Caudate nucleus (tissue), 63 donors: ENCODE measurements at places on chromosomes 5 and 9.

- DNase-seq, result no peak
Measured at GRCh38 chr5:148585988-148586387, 68.3 kb downstream of the HTR4 start.

DNA sequence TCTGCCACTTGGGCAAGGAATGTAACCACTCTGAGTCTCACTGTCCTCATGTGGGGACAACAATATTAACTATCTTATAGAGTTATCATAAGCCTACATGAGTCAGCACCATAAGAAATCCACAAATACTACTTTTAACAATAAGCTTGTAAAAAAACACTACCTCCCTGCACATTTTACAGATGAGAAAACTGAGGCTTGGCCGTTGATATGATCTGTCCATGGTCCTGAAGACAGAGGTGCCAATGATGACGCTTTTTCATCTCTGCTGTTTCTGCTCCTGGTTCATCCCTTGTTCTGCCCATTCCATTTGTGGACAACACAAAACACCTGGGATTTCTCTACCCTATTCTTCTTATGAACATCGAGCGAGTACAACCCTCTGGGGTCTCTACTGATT, 23.4 kb upstream of the STRBP start:
- no peak for DNase-seq

DNA sequence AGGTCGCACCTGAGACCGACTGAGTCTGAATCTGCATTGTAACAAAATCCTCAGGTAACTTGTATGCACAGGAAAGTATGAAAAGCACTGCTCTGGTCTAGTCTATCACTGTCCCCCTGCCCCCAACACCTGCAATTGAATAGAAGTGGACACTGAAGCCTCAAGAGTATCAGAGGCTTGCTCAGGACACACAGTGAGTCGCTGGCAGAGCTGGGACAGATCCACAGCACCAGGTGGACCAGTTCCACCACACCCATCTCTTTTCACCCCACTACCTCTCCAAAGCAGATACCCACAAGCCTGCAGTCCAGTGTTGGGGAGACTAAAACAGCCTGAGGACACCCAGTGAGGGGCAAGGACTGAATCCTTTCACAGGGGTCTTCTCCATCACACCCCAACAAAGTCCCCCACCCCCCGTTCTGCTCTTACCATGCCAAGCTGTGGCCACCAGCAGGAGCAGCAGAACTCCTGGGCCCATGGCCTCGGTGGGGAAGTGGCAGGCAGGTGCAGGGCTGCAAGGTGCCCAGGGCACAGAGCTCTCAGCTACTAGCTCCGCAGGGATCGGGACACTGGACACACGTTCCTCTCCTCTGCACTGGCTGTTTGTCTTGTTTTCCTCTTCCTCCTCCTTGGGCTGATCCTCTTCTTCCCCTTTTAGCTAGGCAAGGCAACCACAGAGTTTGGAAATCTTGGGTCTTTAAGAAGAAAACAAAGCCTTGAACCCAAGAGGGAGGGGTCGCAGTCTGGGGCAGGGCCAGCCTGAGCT, at the start of gene CSF1R:
Gene CSF1R (minus strand): TSS at position 605 of the 766 bp plus-strand sequence. CDS start 127 bp downstream, at position 478.
- no peak for DNase-seq

DNA sequence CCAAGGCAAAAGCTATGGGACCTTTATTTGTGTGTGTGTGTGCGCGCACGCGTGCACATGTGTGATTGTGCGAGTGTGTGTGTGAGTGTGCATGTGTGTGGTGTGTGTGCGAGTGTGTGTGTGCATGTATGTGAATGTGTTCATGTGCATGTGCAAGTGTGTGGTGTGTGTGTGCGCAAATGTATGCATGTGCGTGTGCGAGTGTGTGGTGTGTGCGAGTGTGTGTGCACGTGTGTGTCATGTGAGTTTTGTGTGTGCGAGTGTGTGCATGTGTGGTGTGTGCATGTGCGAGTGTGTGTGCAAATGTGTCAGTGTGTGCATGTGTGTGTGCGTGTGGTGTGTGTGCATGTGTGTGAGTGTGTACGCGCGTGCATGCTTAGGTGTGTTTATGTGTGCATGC, 11.1 kb upstream of the GLT6D1 start:
- no peak for DNase-seq

DNA sequence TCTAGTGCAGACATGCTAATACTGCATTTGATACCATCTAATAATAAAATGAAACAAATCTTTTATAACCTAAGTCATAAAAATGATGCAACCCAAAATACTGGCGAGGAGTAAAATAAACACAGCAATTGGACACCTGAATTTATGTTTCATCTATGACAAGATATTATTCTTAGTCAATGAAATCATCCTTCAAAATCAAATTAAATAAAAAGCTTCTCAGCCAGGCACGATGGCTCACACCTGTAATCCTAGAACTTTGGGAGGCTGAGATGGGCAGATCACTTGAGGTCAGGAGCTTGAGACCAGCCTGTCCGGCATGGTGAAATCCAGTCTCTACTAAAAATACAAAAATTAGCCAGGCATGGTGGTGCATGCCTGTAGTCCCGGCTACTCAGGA, 179.0 kb downstream of the TMEM232 start:
- DNase-seq, result no peak

GRCh38 chr5:106140101-106140500, 1530.6 kb downstream of the EFNA5 start:
- DNase-seq, result no peak

- DNase-seq, result no peak
Measured at GRCh38 chr9:33233626-33234342, 6.2 kb upstream of the SPINK4 start.

GRCh38 chr5:119554597-119554996, 74.8 kb upstream of the FAM170A start:
- no peak for DNase-seq

GRCh38 chr9:35954942-35955546, 2.9 kb downstream of the OR2S2 start:
- peak; percentile 40 for DNase-seq

DNA sequence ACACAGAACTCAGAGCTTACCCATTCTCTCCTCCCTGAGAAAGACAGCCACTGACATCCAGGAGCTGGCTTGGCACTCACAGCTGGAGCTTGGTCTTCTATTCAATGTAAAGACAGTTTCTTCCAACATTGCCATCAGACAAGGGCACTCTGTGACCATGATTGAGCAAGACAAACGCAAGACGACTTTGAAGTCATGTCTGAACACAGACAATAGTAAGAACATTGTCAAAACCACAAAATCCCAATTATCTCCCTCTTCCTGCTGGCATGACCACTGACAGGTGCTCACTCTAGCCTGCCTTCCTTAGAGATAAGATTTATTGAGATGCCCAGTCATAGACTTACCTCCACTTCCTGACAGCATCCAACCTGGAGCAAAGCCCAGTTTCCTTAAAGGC, 328.0 kb downstream of the MSX2 start:
- no peak for DNase-seq

DNA sequence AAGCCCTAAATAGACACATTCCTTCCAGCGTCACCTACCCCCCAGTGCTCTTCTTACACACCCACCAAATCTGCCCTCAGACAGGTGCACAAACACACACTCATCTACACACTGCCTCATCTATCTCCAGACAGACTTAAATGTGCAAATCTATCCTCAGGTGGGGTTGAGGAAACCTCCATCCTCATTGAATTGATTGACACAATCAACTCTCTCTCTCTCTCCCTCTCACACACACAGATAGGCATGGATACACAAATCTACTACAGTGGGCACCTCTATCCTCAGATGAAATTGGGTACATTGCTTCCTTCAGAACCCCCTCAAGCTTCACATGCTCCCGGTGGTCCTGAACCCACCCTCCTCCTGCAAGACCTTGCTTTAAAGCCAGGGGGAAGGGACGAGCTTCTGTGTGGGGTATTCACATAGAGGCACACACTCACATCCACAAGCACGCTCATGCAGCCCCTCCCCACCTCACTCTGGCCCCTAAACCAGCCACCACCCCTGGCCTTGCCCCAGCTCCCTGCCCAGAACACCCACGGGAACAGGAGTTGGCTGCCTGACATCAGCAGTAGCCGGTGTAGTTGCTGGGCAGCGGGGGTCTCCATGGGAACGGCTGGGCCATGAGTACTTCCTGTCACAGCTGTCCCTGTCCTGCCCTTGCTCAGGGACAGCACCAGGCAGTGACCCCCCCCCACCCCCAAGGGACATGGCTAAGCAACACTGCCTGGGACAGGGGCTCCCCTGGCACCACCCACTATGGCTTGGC, 22.8 kb downstream of the PCDH1 start:
- no peak for DNase-seq

GRCh38 chr9:20988671-20989315, 42.6 kb downstream of the HACD4 start:
- no peak for DNase-seq

GRCh38 chr5:65041296-65042158, 272.8 kb downstream of the CWC27 start:
- no peak for DNase-seq

DNA sequence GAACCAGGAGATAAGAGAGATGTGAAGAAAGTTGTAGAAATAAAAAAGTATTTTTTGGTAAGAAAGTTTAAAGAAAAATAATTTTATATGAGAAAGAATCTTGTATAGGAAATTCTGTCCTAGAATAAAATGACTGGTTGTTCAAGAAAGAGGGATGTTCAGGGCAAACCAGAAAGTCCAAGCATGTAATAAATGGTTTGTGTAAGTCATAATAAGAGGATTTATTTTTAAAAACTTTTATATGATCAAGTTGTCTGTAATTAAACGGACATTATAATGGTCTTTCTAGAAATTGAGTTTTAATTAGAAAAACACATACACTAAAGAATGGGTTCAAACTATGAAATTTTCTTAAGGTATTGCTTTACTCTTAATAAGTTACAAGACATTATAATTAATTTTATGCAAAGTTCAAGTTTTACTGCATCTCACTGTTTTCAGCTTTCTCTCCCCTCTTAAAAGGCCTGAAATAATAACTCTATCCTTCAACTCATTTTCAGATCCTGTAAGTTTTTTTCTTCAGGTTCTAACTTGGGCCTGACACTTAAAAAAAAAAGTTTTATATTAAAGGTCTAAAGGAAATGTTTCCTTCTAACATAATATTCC, 56.1 kb upstream of the ZNF300 start:
- no peak for DNase-seq

GRCh38 chr5:170278611-170279458, 18.7 kb downstream of the LCP2 start:
- DNase-seq, result no peak

DNA sequence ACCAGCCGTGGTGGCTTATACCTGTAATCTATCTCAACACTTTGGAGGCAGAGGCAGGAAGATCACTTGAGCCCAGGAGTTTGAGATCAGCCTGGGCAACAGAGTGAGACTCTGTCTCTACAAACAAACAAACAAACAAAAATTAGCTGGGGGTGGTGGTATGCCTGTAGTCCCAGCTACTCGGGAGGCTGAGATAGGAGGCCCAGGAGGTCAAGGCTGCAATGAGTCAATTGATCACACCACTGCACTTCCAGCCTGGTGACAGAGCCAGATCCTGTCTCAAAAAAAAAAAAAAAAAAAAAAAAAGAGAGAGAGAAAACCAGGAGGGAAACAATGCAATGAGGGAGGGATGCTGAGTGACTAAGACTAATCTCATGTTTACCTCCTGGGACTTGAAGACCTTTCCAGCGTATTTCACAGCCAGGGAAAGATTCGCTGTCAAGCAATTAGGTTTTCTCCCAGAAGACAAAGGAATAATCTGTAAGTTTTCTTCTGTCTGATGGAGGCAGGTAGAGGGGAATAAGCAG, 51.1 kb upstream of the MIER3 start:
- no peak for DNase-seq

DNA sequence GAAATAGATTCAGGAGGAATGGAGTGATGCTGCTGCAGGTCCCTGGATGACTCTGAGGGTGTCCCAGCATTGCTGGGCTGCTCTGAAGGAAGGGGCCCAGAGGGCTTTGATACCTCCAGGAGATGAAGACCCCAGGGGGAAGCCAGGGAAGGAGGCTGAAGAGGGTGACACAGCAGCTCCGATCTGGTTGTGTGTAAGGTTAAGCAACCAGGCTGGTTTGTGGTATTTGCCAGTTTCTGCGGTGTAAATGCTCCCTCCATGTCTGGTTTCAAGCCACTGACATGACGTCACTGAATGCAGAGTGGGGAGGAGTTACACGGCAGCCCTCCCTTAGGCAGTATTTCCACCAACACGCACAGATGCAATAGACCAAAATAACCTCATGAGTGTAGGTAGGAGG, 40.0 kb upstream of the ORM1 start:
- no peak for DNase-seq

DNA sequence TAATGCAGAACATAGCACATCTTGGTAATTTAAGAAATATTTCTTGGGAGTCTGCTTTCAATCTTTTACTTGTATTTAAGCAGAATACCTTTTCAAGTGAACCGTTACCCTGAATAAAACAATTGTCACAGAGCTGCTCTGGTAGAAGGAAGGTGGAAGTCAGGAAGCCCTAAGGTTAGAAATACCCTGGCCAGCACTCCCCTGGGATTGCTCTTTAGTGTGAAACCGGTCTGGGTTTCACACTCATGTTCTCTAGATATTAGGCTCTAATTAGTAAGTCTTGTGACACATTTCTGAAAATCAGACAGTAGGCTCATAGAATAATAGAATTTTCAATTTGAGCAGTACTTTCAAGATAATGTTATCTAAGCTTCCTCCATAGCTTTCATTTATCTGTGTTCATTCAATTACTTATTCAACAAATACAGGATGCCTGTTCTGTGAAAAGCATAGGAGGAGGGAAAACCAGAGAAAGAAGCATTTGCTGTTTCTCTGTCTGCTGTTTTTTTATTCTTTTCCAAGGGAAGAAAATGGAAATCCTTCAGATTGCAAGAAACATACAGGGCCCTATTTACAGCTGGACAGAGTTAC, 825.5 kb downstream of the TLR4 start:
- no peak for DNase-seq

DNA sequence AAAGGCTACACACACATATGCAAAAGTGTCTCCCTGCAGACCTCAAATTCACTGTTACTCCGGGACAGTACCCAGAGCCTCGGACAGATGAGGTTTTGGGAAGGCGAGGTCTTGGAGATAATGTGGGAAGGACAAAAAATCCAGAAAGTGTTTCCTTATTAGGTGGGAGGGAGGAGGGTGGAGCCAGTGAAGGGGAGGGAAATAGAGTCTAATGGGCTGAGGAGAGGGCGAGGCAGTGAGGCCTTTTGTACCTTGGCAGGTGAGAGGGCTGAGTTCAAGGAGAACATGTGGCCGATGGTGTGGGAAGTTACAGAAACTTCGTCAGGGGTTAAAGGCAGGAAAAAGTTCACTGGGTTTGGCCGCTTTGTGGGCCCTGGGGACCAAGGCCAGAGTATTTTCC, 22.1 kb upstream of the TMEM174 start:
- DNase-seq, result no peak
